Sigmoid colon (tissue), 7 donors: ENCODE measurements at places on chromosomes 2 and 18. TPM values are rescaled to one million over a fixed set of nuclear protein-coding genes. Genes with fewer than 3 reads are reported as not detected.

DNA sequence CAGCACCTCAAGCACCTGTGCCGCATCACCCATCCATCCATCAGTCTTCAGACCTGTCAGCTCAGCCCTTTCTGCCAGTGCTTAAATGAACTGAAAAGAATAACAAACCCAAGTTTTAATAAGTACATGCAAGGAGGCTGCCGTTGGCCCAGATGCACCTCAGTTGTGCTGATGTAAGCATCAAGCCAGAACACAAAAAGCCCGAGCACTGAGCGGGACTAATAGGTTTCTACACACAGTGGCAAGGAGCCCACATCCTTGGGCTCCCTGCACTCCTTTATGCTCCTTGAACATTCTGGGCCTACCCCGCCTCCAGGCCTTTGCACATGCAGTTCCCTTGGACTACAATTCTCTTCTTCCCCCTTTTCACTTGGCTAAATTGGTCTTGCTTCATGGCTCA, 165.6 kb downstream of the ALK start:
- DNase-seq: no peak

DNA sequence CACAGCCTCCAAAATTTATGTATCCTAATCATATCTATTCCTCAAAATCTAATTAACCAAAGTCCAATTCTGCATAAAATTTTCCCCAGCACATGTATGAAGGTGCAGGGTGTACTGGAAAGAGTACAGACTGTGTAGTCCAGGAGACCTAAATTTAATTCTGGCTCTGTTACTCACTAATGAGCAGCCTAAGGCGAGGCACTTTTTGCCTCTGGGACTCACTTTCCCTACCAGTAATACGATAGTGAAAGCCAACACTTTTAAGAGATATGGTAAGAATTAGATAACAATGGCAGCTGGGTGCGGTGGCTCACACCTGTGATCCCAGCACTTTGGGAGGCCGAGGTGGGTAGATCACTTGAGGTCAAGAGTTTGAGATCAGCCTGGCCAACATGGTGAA, 177.7 kb downstream of the PIEZO2 start:
- no peak for DNase-seq

DNA sequence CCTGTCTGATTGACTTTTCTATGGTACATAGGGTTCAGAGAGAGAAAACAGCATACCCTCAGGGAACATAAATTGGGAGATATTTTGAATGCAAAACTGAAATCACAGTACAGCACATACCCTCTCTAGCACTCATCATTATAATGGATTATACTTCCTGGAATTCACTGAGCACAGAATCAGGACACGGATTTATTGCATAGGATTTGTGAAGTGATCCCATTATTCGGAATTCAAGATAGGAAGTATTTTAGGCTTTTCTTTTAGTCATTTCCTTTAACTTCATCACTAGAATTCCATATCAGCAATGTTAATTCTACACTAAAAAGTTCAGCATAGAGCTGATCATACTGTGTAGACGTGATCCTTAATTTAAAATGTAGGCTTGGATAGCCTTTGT, 407.0 kb downstream of the PID1 start:
- DNase-seq: no peak

DNA sequence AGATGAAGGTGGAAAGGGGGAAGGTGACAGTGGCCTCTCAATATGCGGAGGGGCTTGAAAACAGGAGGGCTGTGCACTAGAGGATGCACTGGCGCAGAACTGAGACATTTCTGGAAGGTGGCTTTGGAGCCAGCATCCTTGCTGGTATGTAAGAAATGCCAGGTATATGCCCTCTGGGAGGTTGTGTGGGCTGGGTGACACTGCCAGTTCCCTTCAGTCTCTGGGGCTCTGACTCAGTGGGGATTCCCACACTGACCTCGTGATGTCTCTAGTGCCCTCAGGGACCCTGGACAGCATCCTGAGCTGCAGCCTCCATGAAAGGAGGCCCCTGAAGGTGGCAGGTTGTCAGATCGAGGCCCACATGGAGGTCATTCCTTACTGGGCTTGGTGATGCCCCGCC, 74.0 kb downstream of the AGAP1 start:
- no peak for DNase-seq

C2orf72 gene
- total RNA-seq: not detected

- no peak for DNase-seq
These were observed 118.3 kb upstream of the DOK6 start for GRCh38 chr18:69282371-69282770.
